NCI-H2227 treated with DMSO at 0.1 percent for 48 hours (cell line): ENCODE measurements at places on chromosomes 3 and 15.

GRCh38 chr15:80906159-80906766, 83.4 kb downstream of the MESD start:
- no peak for DNase-seq

GRCh38 chr3:165128544-165128943, 50.2 kb upstream of the SI start:
- DNase-seq, result no peak

DNA sequence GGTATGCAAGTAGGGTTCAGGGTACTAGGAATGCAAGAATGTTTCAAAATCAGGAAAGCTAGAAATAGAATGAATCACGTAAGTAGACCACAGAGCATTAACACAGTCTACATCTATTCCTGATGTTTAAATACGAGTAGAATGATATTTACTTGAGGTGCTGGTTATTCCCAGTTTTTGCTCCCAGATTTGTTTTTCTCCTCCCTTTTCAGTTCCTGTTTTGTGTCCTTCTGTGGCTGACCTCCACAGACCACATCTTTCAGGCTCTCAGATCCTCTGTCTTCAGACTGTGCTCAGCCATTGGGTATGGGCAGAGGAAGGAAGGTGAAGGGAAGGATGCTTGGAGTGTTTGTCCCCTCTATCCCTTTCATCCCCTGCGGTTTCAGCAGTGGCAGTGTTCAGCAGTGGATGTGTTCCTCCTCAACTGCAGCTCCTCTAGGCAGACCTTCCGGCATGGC, 276.6 kb downstream of the ZNF621 start:
- no peak for DNase-seq

- DNase-seq, result no peak
Measured at GRCh38 chr15:88344786-88345185, 88.2 kb upstream of the NTRK3 start.

DNA sequence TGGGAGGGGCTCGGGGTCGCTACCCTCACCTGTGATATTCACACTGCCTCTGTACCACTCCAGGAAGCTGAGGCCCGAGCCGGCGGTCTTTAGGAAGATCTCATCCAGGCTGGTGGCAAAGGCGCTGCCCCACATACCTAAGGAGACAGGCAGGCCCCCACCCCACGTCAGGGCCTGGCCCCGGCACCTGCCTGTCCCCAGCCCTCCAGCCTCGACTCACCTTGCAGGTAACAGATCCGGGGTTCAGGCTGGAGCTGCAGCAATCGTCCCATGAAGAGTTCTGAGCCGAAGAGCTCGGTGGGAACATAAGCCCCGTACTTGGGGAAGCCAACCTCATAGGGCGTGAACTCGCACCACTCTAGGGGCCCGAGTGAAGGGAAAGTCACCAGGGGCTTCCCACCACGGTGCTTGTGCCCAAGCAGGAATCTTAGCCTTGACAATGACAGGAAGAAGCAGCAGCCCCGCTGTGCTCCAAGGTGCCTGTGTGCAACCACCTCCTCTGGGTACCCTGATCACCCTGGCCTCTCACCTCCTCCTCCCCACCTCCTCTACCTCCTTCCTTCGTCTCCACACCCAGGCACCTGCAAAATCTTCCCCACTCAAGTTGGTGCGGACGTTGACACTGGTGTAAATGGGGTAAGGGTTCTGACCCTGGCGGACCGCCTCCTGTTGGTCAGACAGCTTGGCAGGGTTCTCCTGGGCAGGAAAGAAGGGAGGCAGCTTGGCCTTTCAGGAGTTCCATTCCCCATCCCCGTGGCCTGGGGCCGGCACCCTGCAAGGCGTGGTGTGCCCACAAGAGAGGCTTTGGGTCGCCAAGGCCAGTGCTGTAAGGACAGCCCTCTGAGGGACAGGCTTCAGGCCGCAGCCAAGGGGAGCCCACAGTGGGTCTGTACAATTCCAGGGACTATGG, 10.6 kb downstream of the PLA2G4F start:
- no peak for DNase-seq

- DNase-seq, result no peak
Measured at GRCh38 chr3:88101142-88101541, 42.1 kb downstream of the ZNF654 start.

DNA sequence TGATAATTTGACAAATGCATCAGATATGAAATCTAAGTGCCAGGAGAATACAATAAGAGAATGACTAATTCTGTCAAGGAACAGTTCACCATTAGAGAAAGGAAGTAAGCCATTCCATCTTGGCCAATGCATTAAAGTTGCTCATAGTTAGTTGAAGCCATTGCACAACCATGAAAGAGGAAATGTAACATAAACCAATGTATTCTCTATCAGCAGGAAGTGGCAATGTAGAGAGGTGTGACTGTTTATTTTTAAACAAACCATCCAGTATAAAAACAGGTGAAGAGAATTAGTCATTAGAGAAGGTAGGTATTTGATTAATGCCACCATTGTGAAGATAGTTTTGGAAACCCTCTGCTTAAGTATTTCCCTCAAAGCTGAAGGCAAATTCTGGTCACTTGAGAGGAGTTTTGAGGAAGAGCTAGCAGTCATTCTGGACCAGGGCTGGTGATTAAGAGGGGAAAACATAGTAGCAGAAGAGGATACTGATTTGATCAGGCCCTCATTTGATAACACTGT, 10.7 kb upstream of the ANXA2 start:
- DNase-seq, result no peak

GRCh38 chr15:31149987-31150386, 48.5 kb upstream of the TRPM1 start:
- no peak for DNase-seq

GRCh38 chr3:150410311-150411105, 2.4 kb downstream of the TSC22D2 start:
- no peak for DNase-seq

DNA sequence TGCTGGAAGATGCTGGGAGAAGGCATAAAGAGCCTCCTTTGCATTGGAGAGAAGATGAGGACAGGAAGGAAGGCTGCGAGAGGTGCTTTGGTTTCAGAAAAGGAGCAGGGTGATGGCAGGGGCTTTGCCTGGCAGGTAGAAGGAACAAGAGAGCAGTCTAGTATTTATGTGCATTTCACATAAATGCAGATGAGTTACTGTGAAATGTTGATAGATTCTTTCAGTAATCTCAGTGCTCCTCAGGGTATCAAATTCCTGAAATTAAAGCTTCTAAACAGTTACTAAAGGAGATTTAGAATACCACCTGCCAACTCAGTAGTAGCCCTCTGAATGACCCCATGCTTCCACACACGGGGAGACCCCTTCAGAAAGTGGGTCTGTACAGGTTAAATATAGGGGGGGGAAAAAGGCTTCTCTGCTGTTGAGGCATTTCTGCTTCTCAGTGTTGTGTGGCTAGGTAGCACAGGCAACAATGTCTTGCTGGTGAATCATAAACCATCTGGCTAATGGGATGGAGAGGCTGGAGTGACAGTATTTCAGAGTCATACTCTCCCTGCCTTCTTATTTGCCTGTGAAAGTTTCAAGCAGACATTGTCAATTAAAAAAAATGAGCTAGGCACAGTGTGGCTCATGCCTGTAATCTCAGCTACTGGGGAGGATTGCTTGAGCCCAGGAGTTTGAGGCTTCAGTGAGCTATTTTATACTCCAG, 14.3 kb upstream of the FBXL22 start:
- DNase-seq, result no peak

- no peak for DNase-seq
Measured at GRCh38 chr3:45178183-45179023, 32.2 kb upstream of the CDCP1 start.

DNA sequence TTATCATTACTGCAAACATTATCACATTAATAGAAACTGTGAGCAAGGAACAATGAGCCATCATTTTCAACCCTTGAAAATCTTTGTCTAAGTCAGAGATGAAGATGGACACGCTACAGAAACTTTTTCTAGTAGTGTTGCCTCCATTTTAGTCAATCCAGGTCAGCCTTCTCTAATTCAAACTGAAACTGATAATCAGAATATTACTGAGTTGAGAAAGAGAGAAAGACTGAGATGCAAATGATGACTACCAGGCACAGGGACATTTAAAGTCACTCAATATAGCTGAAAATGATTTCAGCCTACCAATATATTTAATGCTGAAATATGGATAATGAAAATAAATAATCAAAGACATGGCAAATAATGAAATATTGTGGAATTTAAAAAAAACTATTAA, 261.4 kb downstream of the GBE1 start:
- no peak for DNase-seq

- no peak for DNase-seq
Measured at GRCh38 chr3:72830452-72831223, 17.6 kb downstream of the SHQ1 start.

GRCh38 chr3:49940667-49941249, 808 bp downstream of the RBM6 start:
- DNase-seq, result no peak

GRCh38 chr3:80785475-80785874, 976.0 kb downstream of the GBE1 start:
- peak; percentile 5 for DNase-seq

DNA sequence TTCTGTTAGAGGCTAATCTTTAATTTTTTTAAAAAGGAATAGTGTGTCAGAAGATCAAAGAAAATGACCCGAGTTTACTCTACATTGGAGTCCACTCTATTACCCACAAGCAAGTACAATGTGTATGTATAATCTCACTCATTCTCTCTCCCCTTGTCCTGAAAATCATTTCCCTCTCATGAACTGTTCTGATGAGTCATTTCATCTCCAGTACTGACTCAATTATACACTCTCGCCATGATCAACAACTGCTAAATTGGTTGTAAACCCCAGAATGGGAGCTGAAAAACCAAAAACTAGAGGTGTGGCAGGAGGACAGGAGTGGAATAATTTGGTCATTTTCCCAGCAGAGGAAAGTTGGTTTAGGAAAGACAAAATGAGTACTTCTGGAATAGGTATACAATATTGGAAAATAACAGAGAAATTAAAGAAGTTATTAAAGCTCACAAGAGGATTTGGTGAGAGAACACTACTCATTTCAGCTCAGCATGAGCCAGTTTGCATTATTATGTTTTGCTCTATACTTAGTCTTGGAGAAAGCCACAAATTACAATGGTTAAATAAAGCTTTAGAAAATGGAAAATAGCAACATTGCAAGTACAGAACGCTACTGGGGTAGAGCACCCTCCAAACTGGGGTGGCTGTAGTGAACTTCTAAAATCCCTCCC, 144.3 kb upstream of the PFN2 start:
- peak; percentile 53 for DNase-seq

DNA sequence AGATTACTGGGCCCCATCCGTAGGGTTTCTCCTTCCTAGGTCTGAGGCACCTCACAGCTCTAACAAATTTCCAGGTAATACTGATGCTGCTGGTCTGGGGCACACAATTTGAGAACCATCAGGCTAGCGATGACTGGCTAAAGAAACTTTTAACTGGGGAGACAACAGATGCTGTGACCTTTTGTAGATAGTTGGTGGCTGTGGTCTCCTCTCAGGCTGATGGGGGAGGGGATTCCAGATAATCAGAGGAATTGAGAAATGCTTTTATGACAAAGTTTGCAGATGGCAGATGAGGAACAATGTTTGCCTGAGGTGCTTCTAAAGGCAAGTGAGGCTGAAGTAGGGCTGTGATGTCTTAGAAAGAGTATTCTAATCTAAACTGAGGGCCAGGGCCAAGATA, 13.8 kb upstream of the CCR9 start:
- DNase-seq, result no peak

DNA sequence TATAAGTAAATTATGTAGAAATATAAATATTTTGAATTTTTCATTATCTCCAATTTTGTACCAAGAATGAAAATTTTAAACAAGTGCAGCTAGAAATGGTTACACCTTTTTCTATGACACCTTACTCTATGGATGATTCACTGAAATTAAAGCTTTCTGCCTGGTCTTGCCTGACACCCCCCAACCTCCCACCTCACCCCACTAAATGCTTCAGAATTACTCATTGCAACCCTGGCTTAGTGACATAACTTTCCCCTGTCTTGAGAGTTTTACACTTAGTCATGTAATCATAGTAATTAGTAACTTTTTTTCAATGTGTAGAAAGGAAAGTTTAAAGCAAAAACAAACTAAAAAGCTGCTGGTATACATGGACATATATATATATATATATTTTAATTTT, 42.0 kb upstream of the MEIS2 start:
- DNase-seq, result no peak

DNA sequence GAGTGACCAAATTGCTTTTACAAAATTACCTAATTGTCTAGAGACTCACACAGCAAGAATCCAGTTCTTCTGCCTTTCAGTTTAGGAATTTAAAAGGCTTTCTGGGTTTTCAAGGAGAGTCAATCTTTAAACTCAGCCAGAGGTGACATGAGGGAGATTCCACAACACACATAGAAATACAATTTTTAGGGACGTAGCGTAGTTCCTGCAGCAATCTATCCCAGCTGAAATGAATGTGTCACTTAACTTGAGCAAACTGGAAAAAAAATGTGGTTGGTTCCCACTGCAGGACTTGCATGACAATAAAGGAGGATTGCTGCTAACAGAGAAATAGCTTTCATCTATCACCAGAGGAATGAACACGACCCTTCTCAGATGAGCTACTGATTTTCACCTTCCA, 269.7 kb downstream of the OTOL1 start:
- no peak for DNase-seq
